ENCODE measurements at places on chromosomes 7 and 10.

DNA sequence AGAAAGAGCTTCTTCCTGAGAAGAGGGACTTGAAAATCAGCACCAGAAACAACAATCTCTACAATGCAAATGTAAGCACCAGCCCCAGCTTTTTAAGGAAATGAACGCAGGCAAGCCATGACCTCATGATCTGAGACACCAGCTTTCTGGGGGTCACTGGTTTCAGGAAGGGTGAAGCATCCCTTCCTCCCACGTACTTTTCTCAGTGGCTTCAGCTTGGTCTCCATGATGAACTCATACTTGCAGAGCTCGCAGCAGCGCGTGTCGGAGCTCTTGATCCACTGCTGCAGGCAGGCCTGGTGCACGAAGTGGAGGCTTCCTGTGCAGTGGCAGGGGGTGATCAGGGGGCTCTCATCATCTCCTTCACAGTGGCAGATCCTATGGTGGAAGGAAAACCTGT is 87.0 kb downstream of the ALOX5 start:
- DNase-seq: no peak

DNA sequence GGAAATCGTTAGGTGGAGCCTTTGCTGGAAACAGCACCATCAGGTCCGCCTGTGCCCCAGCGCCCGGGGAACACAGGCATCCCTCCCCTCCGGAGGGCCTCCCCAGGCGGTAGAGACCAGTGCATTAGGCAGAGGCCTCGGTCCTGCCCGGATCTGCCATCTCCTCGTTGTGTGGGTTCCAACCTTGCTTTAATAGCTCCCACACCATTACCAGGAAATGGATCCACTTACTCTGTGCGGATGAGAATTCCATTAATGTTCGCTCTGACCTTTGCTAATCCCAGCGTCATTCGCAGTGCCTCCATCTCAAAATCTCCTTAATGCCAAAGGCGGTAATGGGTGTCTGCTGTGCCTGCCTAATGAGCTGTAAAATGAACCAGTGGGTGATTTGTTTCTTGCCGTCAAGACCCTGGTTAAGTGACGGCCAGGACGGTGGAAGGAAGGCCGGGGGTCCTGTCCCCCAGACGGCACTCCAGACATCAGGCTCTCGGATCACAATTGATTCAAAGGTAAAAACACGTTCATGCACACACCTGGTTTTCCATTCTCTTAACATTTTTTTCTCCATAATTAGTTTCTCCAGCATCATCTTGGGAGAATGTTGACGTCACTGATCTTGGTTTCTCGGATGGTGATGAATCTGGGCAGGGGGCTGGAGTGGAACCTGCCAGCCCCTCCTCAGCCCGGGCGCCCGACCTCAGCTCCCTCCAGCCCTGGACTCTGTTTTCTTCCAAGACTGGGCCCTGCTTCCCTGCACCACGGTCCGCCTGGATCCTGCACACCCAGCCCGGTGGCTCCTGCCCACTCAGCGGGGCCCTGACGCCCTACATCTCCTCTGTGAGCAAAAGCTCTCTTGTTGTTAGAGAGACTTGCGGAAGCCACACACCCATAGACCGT is 22.8 kb upstream of the FAM20C start:
- no peak for DNase-seq

GRCh38 chr10:118732245-118733165 is 22.3 kb downstream of the CACUL1 start:
- no peak for DNase-seq

DNA sequence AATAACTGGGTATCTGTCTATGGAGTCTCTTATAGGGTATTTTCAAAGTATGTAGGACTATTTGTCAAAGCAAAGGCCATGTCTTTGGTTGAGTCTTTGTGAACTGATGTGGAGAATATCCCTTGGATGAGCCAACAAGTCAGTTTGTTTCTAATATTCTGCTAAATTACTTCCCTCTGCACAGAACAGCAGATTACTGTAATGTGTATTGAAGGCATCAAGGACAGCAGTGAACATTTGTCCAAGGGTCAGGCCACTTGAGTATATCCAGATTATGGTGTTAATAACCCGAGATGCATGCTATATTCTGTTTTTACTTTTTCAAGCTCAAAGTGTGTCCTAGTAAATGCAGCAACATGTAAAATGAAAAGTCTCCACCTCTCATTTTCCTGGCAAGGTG is 144.2 kb upstream of the GLI3 start:
- DNase-seq: no peak

- no peak for DNase-seq
Measured at GRCh38 chr10:78706726-78707540, 361.8 kb upstream of the ZMIZ1 start.

DNA sequence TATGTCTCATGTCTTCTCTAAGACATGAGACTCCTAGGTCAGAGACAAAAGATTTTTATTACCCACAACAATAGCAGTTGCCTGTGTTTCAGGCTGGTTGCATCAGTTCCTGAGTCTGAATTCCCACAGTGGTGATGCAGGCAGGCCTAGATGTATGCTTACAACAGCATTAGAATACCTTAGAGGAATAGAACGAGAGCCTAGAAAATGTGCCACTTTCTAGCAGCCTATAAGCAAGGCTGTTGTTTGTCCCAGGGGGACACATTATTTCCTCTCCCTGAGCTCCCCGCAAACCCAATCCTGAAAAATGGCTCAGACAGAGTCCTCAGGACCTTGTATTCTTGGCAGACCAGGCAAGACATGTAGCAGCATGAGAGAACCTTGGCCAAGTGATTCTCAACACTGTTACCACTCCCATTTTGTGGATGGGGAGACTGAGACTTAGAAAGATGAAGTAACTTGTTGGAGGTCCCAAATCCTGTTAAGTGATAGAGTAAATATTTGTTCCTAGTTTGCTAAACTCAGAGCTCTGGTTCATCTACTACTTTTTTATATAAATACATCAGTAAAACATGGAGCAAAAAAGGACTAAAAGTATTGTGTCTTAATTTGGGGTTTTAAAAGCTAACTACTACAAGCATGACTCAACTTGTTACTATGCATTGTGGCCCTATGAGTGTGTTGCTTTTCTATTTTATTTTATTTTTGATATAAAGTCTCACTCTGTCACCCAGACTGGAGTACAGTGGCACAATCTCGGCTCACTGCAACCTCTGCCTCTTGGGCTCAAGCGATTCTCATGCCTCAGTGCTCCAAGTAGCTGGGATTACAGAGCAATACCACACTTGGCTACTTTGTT is 14.2 kb downstream of the VTI1A start:
- no peak for DNase-seq

DNA sequence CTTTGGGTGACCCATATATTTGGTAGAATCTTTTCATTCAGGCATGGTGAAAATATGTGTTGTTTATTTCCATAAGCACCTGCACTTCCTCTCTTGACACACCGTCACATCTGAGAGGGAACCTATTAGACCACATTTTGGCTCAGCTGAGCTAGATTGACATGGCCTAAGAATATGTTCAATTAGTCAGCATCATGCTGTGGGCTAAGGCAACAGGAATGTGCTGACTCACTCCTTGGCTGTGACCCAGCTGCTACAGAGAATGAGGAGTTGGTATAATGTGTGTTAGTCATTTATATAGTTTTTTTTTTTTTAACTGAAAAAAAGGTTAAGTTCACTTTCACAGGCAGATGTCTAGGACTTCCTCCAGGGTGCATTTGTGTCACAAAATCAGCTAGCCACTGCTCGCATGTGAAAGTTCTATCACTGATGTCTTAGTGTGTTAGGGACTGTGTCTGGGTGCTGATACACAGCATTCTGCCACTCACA is 180.6 kb downstream of the SEMA3E start:
- no peak for DNase-seq

DNA sequence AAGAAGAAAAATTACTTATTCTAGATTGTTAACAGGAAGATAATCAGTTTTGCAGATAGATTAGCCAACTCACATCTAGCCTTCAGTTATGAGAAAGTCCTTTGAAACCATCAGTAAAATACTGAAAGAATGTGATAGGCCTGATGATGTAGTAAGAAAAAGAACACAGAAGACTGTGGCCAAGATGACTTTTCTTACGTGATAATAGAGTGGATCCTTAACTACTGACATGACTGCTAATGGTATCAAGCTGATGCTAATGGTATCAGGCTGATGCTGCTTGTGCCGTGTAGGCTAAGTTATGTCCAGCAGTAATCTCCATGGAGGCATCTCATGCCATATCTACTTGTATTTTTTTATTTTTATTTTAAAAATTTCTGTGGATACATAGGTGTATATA is 114.2 kb downstream of the GLCCI1 start:
- DNase-seq: no peak

GRCh38 chr7:33048704-33049103 is 13.9 kb downstream of the NT5C3A start:
- DNase-seq: no peak

GRCh38 chr10:22180724-22181123 is 37.1 kb downstream of the EBLN1 start:
- no peak for DNase-seq

Measured in CD4-positive, alpha-beta T cell treated with Interleukin-6 for 4 hours (primary cell).